Frontal cortex (tissue), 4 donors: ENCODE measurements at places on chromosomes 4 and X. TPM values are rescaled to one million over a fixed set of nuclear protein-coding genes. Genes with fewer than 3 reads are reported as not detected.

AFAP1 gene
- 45.2 TPM for total RNA-seq

GRCh38 chr4:153809307-153809706 is 20.4 kb upstream of the SFRP2 start:
- no peak for DNase-seq

DNA sequence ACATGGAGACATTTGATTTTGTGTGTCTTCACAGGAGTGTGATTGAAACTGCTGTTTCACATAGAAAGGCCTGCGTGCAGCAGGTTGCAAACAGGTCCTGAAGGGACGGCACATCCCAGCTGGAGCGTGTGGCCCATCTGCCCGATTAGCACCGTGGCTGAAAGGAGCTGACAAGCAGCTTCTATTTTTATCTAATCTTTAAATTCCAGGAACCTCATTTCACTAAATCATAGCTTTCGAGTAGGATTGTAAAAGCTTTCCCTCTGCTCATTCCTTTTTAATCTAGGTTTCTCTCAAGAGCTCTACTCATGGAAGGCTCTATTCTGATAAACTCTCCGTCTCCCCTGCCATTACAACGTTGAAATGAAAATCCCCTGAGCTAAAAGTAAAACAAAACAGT is 106.8 kb downstream of the FSTL5 start:
- DNase-seq: no peak

DNA sequence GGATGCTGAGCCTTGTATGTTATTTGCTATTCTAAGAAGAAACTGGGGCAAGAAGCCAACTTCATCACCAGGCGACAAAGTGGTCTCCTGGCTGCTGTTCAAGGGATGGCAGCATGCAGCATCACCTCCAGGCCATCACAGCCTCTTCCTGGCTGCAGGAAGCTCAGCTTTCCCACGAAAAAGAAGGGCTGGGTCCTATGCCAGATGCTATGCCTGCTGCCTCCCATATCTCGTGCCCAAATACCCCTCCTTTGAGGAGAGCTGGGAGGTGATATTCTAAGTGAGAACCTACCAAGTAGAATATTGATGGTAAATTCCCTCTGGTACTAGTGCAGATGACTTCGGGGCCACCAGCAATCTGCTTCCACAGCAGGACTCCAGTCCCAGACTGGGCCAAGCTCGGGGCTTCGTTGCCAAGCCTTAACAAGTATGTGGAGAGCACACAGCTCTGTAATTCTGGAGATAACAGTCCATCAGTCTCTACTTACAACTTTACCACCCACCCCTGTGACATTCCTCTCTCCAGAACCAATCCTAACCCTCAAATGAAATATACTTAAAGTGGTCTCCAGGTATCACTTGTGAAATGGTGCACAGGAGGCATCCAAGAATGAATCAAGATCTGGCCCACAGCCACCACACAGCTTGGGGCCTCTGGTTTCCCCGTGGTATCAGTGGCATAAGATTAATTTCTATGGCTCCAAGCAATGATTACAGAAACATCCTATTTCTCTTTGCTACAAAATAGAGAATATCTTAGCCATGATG is 149.3 kb downstream of the PALLD start:
- DNase-seq: no peak
